ENCODE measurements at places on chromosomes 5 and 9.

DNA sequence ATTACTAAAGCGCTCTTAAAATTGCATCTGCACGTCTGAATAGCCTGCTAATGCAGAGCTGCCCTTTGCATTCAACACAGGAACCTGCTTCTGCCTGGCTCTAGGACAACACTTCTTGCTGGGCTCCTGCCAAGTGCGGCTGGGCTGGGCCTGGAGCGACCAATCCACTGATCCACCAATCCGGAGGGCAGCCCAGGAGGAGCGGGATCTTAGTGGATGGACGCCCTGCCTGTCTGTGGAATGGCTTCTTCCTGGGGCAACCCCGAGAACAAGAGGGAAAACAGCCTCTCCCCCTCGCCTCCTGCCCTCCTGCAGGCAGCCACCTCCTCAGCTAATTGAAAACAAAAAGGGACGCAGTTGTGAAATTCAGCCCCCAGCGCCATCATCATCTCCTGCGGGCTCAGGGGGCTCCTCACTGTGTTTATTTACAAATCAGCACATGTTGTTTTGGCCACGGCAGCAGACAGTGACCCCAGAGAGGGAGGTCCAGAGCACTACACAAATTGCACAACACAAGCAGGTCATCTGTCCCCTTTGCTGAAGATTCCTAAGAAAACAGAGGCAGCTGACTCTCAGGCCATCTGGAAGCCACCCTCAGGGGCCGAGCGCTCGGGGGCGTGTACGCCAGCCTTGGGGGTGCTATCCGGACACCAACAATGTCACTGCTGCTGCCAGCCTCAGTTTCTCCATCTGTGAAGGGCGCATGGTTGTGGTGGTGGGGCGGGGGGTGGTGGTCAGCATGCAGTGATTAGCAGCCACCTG is 57.3 kb downstream of the GADD45G start:
- DNase-seq: no peak

GRCh38 chr9:113219969-113220368 is 1.1 kb downstream of the FKBP15 start:
- no peak for DNase-seq

DNA sequence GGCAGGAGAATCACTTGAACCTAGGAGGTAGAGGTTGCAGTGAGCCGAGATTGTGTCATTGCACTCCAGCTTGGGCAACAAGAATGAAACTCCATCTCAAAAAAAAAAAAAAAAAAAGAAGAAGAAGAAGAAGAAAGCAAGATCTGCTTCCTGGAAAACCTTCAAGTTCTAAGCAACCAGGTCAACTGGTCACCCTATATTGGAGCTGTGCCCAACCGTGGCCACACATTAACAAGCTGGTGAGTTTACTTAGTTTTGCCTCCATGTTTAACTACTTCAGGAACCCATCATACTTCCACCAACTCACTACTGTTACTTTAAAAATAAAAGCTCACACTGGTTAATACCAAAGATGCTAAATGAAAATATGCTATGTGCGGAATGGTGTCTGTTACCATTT is 12.3 kb upstream of the SKP1 start:
- no peak for DNase-seq

- DNase-seq: no peak
These were observed 22.2 kb upstream of the MGAT1 start for GRCh38 chr5:180824630-180825476.

GRCh38 chr5:102933721-102934459 is 178.8 kb downstream of the PAM start:
- no peak for DNase-seq

DNA sequence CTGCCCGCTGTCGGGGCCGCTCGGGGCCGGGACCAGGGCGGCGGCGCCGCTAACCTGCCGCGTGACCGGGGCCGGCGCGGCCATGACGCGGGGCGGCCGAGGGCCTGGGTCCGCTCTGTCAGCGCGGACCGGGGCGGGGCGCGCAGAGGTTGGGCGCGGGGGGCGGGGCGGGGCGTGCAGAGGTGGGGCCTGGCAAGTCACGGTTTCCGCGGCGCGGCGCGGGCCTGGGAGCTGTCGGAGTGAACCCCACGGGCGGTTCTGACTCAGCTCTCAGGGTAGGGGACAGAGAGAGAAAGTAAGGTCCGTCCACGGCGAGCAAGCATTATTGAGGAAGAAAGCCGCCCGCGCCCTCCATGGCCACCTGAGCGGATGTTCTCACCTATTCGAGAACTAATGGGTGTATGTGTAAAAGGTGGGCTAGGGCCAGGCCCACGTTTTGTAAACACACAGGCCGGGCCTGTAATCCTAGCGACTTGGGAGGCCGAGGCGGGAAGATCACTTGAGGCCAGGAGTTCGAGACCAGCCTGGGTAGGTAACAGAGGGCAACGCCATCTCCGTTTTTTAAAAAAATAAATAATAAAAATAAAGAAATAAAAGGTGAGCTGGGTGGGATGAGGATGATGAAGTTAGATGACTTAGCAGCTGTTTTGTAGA is at the start of gene PRXL2C:
PRXL2C (minus strand) TSS at position 120 of the 654 bp plus-strand sequence; CDS start at position 84, 36 bp downstream.
- no peak for DNase-seq

DNA sequence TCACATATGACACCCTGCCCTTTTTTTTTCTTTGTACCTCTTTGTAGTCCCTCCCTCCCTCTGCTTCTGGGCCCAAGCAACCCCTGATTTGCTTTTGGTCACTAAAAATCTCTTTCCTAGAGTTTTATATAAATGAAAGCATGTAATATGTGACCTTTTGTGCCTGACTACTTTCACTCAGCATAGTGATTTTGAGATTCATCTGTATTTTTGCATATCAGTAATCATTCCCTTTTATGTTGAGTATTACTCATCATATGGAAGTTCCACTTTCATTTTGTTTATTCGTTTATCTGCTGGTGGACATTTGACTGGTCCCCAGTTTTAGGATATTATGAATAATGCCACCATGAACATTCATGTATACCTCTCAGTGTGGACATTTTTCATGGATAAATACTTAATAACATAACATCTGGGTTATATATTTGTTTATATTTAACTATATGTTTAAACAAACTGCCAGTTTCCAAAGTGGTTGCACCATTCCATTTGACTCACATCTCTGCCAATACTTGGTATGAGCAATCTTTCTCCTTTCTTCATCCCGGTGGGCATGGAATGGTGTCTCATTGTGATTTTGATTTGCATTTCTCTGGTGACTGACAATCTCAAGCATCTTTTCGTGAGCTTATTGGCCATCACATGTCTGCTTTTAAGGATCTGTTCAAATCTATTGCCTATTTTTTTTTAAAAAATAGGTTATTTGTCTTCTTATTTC is 115.7 kb upstream of the S1PR3 start:
- no peak for DNase-seq

- DNase-seq: no peak
These were observed 29.4 kb downstream of the CAMSAP1 start for GRCh38 chr9:135877791-135878527.

GRCh38 chr9:131276094-131276888 is at the start of gene FAM78A:
FAM78A (minus strand) TSS chr9:131276510; CDS start chr9:131276179, 331 bp downstream.
- DNase-seq: no peak

GRCh38 chr9:2800394-2801179 is 43.3 kb downstream of the PUM3 start:
- no peak for DNase-seq

DNA sequence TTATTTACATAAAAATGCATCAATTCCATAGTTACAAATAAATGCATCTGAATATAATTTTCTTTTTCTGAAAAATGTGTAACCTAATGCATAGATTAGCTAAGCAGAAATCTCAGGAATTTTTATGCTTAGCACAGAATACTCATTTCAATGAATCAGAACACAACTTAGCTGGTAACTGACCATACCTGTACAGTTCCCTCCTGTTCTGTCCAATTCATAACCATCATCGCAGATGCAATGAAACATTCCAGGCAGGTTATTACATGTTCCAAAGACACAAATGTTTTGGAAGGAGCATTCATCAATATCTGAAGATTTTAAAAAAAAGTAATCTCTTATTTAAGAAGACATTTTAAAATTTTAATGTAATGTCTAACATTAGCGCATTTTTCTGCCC is 219.4 kb downstream of the FBN2 start:
- DNase-seq: no peak

- no peak for DNase-seq
These were observed 48.5 kb upstream of the MSX2 start for GRCh38 chr5:174675916-174676315.

DNA sequence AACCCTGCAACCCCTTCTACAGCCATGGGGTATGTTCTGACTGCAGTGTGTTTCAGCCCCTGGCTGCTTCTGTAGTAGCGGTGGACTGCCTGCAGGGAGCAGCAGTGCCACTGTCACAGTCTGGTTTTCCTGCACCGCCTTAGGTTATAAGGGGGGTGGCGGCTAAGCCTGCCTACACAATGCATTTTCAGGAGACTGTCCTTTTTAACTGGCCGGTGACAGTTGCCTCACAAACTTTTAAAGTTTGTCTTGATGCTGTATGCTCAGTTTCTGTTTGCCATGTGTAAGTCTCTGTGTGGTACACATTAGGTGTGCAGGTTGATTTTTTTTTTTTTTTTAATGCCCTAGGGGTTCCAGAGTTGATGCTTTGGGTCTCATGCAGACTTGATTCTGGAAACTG is 53.0 kb downstream of the NUP214 start:
- no peak for DNase-seq

DNA sequence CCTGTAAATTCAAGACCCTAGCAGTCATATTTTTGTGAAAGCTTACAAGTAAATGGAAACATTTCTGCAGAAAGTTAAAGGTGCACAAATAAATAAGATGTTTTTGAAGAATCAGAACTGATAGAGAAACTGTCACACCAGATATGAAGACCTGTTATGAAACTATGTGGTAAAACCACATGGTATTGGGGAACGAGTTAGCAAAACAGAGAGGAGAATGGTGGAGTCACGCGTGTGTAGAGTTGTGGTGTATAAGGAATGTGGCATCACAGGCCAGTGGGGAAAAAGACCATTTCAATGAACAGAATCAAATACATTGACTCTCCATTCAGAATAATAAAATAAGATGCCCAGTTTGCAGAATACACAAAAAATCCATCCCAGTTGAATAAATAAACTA is 477.2 kb downstream of the ICE1 start:
- DNase-seq: no peak

GRCh38 chr5:180820788-180821321 is 18.2 kb upstream of the MGAT1 start:
- DNase-seq: no peak

- peak; percentile 23 for DNase-seq
These were observed 272.8 kb downstream of the CWC27 start for GRCh38 chr5:65041296-65042158.

GRCh38 chr5:123882965-123883345 is 371.0 kb downstream of the CSNK1G3 start:
- no peak for DNase-seq

DNA sequence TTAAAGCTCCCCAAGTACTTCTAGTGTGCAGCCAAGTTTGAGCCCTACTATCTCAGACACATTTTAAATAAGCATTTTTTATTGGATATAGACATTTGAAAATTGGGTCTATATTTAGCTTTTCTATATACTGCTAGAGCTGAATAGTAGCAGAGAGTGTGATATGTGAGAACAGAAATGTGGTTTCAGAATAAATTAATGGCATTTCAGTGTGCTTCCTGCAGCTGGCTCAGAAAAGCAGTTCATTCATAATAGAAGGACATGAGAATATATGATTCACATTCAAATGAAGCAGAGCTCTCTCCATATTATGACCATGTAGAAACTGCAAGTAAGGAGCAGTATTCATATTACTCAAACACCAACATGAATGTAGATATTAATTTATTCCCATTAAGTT is 464.0 kb downstream of the PTPRD start:
- no peak for DNase-seq

GRCh38 chr5:101112645-101113044 is 209.6 kb upstream of the ST8SIA4 start:
- no peak for DNase-seq

Data from SIG-M5 (cell line).